Stimulated activated CD4-positive, alpha-beta T cell treated with anti-CD3 and anti-CD28 coated beads, Interleukin-4, amount 100 ng/mL, for 1 hour (primary cell): ENCODE measurements at places on chromosomes 16 and 17.

- no peak for DNase-seq
These were observed 133.8 kb upstream of the FAM20A start for GRCh38 chr17:68734931-68735330.

- DNase-seq, result no peak
These were observed 29.0 kb upstream of the CLEC3A start for GRCh38 chr16:77993111-77993985.

DNA sequence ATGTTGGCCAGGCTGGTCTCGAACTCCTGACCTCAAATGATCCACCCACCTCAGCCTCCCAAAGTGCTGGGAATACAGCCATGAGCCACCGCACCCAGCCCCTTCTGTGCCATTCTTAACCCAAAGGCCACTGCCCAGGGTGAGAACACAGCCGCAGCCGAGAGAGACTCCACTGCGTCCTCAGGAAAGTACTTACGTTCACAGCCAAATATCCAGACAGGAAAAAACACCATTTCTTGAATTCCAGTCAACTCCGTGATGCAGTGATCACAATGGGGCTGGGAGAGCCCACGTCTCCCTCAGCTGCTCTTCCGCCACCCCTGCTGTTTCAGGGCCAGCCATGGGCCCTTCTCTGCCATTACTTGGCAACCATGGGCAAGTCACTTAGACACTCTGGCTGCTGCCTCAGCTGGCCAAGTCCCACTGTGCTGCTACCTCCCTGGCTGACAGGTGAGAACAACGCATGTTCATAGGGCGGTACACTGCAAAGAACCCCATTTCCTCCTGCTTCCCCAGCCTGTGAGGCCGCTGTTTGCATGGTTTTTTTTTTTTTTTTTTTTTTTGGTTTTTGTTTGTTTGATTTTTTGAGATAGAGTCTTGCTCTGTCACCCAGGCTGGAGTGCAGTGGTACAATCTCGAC, 4.3 kb downstream of the CDIP1 start:
- DNase-seq, result no peak

- no peak for DNase-seq
These were observed 186.4 kb upstream of the NOG start for GRCh38 chr17:56407086-56407485.

DNA sequence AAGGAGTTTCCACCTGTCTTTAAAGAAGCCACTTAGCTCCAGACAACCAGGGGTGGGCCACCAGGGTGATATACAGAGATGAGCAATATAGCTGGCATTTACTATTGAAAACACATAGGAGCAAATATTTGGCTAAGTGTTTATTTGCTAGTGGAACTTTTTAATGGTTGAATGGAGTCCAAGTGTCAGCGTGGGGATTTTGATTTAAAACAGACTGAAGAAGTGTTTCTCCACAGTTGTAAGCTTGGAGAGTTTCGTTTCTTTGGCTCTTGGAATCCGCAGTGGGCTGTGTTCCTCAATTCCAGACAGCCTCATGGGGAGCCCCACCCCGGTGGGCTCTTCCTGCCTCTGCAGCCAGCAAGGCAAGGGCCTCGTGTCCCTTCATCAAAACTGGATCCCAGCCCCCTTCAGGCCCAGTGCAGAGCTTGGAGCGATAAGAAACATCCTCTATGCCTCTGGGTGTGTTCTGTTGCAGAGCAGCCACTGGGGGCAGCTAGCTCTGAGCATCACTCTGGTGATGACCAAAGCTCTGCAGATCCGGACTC, 36.1 kb downstream of the NOG start:
- no peak for DNase-seq

DNA sequence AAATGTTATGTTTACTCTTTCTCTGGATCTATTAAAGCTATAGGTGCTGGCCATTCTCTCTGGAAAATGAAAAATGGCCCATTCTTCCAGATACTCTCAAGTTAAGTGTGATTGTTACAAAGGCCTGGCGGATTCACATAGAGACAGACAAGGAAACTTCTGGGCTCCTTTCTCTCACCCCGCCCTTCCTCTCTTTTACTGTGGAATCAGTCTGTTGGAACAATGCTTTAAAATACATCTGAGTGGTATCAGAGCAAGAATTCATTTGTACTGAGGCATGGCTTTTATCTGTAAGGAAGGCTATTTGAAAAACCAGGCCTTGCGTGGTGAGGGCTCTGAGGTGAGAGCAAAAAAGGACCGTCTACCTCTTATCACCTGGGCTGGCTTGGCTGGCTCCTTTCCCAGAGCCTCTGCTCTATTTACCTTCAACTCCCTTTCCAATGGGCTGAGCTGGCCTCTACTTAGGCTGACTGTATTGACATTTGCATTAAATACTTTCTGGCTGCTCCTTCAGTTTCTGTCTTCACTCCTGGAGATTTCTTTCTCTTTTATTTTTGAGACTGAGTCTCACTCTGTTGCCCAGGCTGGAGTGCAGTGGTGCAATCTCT, 274.0 kb downstream of the PHKB start:
- no peak for DNase-seq

DNA sequence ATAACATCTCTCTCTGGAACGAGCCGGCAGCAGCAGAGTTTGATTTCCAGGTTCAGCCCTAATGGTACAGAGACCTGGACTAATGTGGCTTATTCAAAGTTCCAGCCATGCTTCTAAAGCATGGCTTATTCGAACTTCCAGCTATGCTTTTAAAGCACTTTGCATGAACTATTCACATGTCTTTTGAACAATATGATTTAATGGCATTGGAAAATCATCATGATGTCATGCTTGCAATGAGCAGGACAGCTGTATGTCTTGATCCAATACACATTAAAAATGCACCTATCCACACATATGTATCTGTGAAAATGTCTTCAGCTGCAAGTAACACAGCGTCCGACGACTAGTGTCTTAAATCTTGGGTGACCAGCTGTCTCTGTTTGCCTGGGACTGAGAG, 85.7 kb downstream of the MARF1 start:
- DNase-seq, result no peak

DNA sequence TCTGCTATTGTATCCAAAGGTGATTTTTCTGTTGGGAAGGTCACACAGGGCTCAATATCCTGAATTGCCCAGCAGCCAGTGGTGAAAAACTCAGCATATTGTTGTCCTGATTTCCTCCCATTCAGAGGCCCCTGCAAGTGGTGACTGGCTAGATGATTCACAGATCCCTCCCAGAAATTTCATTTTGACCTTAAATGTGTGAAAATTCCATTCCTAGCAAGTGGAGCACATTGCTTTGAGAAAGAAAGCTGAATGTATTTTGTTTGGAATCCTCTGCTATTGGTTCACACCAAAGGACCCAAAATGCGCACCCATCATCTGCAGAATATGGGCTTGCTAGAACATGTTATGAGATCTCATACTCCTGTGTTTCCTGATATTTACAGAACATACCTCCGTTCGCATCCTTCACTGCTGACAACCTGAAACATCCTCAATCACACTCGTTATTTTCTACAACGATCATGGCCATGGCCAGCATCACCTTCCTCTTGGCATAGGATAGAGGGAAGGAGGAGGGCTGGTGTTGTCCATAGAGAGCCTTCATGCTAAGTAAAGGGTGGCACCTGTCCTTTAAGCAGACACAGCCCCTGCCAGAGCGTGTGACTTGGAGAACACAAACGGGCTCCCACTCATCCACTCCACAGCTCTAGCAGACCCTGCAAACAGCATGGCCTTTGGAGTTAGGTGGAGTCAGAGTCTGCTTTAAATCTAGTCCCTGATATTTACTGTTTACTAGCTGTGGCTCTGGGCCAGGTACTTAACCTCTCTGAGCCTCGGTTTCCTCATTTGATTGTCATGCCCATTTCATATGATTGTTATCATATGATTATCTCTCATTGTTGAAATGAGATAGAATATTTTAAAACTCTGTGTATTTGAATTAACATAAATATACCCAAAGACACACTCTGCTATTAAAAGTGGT, 30.4 kb upstream of the NFAT5 start:
- no peak for DNase-seq

DNA sequence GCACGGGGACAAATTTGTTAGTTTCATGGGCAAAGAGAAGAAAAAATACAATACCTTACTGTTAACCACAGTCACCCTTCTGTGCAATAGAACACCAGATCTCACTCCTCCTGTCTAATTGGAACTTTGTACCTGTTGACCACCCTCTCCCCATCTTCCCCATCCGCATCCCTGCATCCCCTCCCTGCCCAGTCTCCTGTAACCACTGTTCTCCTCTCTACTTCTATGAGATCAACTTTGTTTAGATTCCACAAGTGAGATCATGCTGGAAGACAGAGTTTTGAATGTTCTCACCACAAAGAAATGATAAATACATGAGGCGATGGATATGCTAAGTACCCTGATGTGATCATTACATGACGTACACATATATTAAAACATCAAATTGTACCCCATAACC, 47.7 kb downstream of the CLEC16A start:
- no peak for DNase-seq

GRCh38 chr16:29112755-29113347, 128.0 kb downstream of the LAT start:
- DNase-seq, result no peak

- DNase-seq, result no peak
These were observed 66.1 kb upstream of the HS3ST4 start for GRCh38 chr16:25625620-25626019.

GRCh38 chr16:51442141-51442870, 291.2 kb upstream of the SALL1 start:
- no peak for DNase-seq

- DNase-seq, result no peak
These were observed 18.5 kb downstream of the FCSK start for GRCh38 chr16:70472786-70473433.

DNA sequence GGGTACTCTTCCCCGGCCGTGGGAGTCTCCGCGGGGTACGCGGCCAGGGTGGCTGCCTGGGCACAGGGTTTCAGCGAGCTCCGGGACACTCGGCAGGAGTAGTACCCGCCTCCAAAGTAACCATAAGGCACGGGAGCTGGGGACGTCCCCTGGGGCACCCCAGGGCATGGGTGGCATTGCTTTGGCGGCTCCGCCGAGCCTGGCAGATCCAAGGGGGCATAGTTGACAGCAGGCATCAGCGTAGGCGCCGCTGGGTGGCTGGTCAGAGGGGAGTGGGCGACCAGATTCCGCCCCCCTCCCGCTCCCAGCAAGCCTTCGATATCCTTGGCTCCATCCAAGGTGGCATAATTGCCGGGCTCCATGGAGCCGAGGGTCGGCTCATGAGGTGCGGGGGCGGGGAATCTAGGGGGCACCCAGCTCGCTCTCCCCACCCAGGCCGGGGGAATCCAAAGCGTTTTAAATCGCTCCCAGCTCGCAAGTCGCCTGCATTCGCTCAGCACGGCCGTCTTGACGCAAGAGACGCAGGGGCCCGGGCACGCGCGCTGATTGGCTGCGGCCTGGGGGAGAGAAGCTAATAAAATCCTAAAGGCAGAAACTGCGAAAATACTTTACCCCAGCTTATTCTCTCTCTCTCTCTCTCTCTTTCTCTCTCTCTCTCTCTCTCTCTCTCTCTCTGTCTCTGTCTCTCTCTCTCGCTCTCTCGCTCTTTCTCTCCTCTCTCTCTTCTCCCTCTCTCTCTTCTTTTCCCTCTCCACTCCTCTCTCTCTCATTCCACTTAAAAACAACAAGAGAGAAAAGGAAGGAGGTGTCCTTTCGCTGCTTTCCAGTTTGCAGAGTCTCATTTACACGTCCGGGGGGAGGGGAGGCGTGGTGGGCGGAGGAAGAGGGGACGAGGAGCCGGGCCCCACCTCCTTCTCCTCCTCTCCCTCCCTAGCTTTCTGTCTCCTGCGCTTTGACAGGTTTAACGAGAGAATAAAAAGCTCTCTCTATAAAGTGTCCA, at the start of gene HOXB13:
TSS of gene HOXB13 (minus strand) at position 519 of the 1,000 bp plus-strand sequence. CDS start at position 362, 157 bp downstream.
- DNase-seq, result peak; percentile 53

GRCh38 chr16:58848662-58849002, 114.5 kb upstream of the GOT2 start:
- DNase-seq, result no peak
